Activated CD4-positive, CD25-positive, alpha-beta regulatory T cell (primary cell): ENCODE measurements at places on chromosomes 4 and X.

GRCh38 chrX:104566681-104567501 is 892 bp downstream of the IL1RAPL2 start:
- DNase-seq: no peak

DNA sequence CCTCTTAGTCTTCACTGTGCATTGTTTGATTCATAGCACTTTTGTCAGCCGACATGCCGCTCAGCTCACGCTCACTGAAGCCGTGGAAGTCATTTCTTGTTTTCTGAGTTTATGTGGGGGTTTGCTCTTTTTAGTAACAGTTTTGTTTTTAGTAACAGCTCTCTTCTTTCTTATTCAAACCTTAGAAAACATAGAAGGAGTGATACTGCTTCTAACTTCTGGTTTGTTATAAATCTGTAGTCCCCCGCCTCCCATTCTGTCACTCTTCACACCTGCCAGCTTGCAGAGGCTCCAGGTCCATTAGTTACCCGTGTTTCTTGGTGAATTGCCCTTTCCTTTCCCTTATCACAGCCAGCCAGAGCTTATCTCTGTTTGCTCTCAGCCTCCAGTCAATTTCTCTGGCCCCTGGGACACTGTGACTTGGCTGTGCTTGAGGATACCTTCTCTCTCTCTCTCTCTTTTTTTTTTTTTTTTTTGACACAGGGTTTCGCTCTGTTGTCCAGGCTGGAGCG is 50.5 kb downstream of the GRK4 start:
- DNase-seq: no peak

DNA sequence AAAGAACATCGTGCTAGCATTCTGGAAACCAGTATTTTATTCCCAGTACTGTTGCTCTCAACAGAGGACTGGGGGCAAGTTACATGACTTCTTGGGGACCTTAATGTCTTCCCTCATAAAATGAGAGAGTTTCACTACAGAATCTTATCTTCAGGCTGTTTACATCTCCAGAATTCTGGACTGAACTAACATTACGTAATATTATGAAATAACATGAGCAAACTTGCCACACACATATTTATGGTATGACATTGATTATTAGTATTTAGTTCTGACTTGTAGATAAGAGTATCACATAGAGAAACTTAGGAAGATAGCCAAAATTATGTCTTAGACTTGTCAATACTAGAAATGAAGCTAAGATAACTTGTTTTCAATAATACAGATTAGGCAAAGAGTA is 68.0 kb downstream of the NFKB1 start:
- no peak for DNase-seq

- DNase-seq: peak; percentile 28
Measured at GRCh38 chrX:102651242-102652011, at the start of gene GPRASP1. Gene GPRASP1 (plus strand): TSS chrX:102651483. CDS start chrX:102653914, 2,431 bp downstream.

GRCh38 chr4:173257732-173258717 is 76.1 kb downstream of the HMGB2 start:
- peak; percentile 13 for DNase-seq

DNA sequence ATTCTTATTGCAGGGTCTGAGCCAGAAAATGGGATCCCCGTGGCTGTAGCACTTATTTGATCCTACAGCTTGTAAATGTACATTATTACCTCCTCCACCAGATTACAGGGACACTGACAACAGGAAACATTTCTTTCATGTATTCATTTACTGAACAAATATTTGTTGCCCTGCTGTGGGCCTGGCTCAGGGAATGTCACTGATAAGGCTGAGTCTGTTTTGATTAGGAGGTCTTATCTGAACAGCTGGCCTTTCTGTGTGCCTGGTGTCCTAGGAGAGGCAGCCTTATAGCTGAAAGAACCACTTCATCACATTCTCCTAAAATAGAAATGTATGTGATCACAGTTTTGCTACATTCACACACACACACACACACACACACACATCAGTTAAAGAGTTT is 45.5 kb upstream of the PROM1 start:
- no peak for DNase-seq

DNA sequence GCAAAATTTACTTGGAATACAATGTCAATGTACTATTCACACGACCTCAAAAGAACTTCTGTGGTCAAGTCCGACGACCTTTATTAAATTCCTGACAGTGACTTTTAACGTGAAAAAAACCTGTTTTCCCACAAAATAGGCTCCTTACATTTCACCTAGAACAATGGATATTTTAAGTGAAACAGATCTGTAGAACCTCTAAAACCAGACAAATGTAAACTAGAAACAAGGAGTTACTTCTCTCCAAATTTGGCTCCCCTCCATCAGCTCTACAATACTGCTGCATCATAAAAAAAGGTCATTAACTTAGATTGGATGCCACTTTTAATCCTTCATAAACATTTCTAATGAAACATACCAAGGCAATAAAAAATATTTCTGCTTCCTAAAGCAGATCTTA is 1.2 kb downstream of the NEK1 start:
- no peak for DNase-seq

DNA sequence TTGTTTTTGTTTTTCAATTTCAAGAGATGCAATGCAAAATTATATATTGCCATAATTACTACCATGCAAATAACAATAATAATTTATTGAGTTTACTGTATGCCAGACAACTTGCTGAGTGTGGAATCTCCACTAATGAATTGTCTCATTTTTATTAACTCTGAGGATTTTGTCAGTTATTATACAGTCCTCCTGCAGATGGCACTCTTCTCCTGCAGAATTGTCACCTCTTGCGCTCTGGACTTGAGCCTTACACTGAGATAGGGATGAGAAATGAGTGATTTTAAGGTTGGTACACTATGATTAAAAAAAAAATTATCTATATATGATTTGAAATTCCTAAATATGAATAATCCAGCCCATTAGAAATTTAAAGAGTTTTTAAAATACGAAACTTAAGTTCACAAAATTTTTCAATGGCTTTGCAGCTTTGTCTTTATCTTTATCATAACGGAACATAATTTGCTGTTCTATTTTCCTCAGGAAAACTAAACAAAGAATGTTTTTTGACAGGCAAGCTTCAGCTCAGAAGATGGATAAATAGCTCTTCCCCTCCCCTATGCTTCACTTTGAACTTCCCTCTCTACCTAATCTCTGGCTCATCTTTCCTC is 12.7 kb upstream of the PAQR3 start:
- no peak for DNase-seq

DNA sequence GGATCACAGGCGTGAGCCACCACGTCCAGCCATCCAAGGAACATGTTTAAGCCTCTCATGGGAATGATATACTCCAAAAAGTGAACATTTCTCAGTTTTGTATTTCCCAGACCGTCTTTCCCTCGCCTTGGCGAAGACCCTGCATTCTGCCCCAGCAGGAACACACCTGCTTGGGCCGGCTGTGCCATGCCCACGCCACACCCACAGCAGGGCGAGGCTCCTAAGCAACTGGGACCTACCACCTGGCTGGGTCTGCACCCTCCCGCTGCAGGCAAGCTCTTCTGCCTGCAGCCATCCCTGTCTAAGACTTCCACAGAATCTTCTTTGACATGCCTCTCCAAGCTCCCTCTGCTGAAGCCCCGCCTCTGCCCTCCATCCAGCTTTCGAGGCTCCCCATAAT is 3.6 kb downstream of the CCNQ start:
- DNase-seq: no peak

DNA sequence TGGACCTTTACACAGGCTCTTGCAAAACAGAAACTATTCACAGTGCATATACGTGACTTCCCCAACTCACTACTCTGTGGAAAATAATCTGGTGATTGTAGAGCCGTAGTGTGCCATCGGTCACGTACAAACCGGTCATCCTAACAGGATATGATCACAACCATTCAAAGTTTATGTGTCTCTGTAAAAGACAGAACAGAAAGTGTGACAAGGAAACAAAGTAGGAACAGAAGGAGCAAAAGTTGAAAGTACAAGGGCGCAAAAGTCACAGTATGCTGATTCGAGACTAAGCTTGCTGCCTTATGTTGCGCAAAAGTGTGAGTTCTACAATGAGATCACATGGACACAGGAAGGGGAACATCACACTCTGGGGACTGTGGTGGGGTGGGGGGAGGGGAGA is 18.6 kb downstream of the MEPE start:
- no peak for DNase-seq

- DNase-seq: no peak
Measured at GRCh38 chrX:101774340-101774739, 114.7 kb upstream of the ARMCX2 start.

GRCh38 chr4:178387756-178388155 is 945.5 kb upstream of the AGA start:
- no peak for DNase-seq

GRCh38 chrX:31679861-31680260 is 608.0 kb upstream of the FTHL17 start:
- no peak for DNase-seq

- no peak for DNase-seq
Measured at GRCh38 chr4:120658772-120659171, 263.8 kb downstream of the PRDM5 start.

DNA sequence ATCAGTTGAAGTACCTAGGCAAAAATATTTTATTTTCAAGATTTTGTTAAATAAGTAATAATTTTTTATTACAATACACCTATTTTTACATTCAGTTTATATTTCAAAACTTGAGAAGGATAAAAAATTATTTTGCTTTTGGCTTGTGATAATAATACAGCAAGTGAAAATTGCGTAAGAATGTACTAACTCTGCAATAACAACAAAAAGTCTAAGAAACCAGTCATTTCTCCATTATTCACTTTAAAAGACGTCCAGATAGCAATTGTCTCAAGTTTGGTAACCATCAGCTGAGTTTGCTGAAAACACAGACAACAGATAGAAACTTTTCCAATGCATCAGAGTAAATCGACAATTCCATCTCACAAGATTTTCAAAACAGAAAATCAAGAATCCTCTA is 12.1 kb downstream of the CXCL8 start:
- no peak for DNase-seq

DNA sequence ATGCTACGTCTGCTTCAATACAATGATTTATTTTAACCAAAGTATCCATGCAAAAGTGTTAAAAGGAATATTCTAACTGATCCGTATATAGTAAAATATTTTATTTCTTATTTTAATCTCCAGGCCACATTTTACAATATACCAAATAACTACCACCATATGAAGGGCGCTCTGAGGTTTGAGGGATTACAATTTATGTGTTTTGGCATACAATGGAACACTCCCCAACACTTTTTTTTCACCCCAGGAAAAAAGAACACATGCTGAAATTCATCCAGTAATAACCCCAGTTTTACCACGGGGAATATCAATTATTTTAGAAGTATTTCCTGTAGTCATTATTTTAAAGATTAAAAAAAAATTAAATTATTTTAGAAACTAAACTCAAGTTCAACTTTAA is 65.4 kb downstream of the APBB2 start:
- no peak for DNase-seq

- no peak for DNase-seq
Measured at GRCh38 chrX:119503484-119503861, 35.2 kb downstream of the SLC25A5 start.

- no peak for DNase-seq
Measured at GRCh38 chr4:68361146-68361589, 11.3 kb upstream of the YTHDC1 start.

DNA sequence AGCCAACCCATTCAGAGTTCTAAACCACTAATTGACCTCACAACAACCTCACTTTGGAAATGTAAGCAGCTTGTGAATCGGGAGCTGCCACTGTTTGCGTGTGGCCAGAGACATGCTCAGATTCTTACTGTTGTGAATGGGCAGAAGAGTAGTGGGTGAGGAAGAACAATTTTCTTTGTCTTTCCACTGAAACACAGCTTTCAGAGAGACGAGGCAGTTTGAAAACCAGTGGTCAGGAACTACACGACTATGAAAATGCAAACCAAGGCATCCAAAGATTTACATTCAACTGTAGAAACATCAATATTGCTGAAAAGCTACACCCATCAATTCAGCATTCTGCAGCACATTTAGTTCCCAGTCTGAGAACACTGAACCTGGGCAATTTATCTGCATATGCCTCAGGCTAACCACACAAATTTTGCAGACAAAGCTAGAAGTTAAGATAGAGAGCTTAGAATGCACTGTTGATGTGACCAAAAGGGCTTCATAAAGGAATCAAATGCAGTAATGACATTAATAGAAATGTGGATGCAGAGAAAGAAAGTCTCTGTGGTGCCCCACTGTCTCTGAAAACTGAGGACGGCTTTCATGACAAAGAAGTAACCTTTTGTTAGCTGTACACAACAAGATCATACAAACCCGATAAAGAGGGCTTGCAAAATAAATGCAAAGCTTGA is 134.3 kb downstream of the APBB2 start:
- no peak for DNase-seq

DNA sequence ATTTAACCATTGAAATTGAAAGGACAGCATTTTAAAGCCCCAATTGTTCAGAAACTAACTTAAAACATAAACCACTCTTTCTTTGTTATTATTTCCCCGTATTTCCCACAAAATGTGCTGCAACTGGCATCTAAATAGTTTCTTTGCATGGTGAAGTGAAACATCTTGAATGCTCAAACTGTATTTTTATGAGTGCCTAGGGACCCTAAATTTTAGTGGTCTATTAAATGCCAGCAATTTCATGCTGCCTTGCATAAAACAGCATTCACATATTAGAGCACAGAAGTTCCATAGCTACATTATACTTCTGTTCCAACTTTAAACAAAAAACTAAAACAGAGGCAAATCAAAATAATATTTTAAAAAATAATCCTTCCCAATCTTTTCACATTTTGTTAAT is 5.4 kb downstream of the RAB28 start:
- no peak for DNase-seq

DNA sequence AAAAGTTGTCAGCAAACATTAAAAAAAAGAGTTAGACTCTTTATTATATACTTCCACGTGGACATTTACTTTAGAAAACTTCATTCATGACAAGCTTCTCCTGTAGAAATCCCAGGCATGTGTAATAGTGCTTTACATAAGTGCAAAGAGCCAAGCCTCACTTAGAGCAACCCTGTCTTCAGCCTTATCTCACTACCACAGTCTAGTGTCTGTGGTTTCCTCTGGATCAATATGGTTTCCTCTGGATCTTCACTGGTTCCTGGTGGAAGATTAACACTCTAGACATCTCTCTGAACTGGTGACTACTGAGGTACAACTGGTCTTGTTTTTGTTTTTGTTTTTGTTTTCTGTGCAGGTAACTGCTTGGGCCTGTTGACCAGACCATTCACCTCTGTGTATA is 18.4 kb upstream of the ARMCX5 start:
- DNase-seq: no peak

- no peak for DNase-seq
Measured at GRCh38 chr4:105147553-105148161, 981 bp downstream of the TET2 start.

DNA sequence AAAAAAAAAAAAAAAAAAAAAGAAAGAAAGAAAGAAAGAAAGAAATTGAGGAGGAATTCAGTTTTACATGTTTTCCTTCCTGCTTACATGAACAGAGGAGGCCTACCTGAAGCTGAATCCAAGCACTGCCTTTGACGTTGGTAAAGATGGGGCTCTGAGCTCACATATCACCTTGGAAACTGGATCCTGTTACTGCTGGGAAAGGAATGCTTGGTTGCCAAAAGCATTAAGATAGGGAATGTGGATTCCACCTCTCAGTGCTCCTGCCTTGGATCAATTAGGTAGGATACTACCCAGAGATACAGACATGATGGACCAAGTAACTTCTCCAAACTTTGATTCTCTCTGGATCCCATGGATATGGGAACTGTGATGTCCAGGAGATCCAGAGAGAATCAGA is 50.6 kb downstream of the NHS start:
- DNase-seq: no peak
